Fibroblast of lung (primary cell): ENCODE measurements at places on chromosomes 3 and 15.

DNA sequence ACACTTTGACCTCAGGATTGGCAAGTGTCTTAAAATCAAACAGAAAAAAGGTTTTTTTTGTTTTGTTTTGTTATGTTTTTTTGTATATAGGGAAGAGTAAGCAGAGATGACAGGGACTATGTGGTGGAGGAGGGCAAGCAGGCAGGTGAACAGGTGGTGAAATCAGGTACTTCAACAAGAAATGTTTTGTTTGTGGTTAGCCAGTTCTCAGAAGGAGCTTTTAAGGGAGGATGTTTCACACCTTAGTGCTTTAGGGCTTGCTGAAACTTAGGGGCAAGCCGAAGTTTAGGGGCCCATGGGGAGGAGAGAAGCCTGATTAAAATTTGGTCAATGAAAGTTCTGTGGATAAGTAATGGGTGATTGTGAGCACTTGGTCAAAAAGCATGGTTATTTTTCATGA is 370.7 kb upstream of the SLCO3A1 start:
- DNase-seq, result no peak

DNA sequence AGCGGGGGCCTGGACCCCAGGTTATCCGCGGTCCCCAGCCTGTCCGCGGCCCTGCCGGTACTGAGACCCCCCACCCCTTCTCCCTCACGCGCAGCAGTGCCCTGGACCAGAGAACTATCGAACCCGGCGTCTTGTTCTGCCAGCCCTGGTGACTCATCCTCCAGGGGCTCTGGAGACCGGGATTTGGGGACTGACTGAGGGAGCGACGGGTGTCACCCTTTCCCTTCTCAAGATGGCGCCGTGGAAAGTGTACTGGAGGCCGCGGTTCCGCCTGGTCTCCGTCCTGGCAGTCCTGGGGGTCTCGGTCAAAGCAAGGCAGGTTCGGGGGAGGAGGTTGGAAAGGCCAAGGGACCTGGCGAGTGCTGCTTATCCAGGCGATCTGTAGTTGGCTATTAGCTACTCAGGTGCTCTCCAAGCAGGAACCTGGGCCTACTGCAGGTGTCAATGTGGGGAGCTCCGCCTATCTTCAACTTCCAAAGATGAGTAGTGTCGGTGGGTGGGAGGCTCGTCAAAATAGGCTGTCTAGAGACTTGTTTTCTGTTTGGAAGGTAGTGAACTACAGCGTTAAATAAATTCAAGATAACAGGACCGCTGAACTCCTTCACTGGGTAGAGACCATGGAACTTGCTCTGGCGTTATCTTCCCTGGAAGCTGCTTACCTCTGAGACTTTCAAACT is 790 bp downstream of the RAB5A start:
- DNase-seq, result peak; percentile 46

DNA sequence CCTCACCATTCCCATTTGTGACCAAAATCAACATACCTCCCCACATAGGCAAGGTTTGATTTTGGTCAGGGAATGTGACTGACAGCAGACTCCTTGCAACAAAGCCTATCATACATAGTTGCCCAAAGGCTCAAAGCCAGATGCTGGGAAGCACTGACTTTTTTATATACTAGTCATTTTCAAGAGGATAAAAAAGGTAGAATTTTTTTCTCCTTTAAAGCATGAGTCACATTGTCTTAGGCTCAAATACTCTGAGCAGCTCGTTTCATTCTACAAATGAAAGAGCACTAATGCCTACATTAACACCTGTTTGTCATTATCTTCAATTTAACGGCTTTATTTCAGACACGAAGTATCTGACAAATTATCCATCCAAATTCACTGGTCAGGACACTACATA is 36.2 kb downstream of the ICE2 start:
- DNase-seq, result no peak

DNA sequence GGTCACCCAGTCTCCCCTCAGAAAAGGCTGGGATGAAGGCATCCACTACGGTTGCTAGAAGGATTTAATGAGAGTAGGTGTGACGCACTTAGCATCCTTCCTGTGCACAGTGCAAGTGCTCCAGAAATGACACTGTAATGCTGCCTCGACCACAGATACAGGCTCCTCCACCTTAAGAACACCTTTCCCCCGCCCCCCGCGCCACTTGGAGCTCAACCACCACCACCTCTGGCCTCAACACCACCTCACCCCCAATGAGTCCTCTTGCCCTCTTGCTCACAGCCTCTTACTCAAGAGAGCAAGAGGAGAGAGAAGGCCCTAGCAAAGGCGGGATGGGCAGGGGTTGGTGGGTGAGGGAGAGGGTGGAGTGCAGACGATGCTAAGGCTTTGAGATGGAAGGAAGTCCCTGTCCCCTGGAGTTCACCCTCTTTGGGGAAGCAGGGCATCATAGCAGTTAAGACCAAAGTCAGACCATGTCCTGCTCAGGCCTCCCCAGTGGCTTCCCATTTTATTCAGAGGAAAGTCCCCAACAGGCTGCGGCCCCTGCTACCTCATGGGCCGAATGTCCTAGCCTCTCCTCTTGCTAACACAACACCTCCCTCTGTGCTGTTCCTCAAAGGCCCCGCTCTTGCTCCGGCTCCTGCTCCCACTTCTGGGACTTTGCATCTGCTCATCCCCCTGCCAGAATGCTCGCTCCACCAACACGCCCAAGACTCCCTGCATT is 8.3 kb downstream of the STARD5 start:
- no peak for DNase-seq

- no peak for DNase-seq
These were observed 114.2 kb downstream of the CNTN3 start for GRCh38 chr3:74500257-74500656.

DNA sequence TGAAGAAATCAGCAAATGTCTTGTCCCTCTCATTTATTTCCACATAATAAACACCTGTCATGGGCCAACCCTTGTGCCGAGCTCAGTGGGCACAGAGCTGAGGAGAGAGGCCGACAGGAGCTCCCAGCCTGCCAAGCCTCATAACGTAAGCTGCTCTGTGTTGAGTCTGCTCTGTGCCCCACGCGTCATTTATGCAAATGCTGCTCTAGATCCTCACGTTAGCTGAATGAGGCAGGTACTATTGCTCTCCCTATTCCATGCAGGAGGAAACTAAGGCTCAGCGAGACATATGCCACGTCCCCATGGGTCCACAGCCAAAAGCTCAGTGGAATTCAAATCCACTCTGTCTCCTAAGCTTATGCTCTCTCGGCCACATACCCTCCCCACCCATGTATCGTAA is 41.5 kb downstream of the EFCAB12 start:
- no peak for DNase-seq

DNA sequence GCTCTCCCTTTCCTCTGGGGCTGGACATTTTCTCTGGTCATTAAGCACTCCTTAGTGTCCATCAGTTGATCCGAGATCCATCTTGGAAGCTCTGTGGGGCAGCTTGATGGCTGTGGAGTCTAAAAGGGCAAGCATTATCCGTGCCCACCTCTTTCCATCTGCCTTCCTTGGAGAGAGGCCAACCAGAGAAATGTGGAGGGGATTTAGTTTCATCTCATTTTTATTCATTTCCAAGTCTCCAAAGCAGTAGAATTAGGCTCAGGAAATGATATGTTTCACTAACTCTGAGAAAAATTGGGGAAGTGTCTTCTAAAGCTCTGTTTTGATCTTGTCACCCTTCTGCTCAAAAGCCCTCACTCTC is 95.9 kb upstream of the KLHL25 start:
- no peak for DNase-seq

GRCh38 chr3:71456156-71456555 is 127.4 kb downstream of the FOXP1 start:
- peak; percentile 32 for DNase-seq

DNA sequence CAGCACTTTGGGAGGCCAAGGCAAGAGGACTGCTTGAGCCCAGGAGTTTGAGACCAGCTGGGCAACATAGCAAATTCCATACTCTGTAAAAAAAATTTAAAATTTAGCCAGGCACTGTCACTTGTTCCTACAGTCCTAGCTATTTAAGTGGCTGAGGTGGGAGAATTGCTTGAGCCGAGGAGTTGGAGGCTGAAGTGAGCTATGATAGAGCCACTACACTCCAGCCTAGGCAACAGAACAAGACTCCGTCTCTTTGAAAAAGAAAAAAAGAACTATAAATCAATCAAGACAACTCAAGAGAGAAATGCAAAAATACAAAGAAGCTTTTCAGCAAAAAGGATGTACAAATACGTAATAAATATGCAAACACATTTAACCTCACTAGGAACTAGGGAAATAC is 78.8 kb downstream of the TJP1 start:
- no peak for DNase-seq

DNA sequence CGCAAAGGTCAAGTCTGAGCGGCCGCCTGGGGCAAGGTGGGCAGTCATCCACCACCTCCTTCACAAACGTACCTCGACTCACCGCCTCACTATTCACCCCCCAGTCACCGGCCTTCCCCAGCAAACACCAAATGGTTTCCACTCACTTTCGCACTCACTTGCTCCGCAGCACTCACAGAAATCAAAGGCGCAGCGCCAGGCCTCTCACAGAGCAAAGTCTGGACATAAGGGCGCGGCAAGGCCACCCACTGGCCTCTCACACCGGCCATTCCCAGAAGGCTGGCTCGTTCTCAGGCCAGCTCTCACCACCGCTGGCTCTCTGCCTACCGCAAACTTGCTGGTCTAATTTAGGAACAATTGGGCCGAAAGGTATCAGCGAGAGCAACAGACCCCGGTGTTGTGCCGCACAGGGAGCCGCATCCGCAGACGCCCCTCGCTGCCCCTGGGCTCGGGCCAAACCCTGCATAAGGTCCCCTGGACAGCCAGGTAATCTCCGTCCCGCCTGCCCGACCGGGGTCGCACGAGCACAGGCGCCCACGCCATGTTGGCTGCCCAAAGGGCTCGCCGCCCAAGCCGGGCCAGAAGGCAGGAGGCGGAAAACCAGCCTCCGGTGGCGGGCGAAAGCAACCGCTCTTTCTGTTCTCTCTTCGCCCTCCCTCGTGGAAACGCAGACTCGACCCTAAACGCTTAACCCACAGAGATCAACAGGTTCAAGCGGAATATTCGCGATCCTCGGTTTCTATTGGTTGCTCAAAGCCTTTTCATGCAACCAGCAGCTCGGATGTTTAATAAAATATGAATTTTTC is 2.9 kb downstream of the SHOX2 start:
- DNase-seq, result no peak

DNA sequence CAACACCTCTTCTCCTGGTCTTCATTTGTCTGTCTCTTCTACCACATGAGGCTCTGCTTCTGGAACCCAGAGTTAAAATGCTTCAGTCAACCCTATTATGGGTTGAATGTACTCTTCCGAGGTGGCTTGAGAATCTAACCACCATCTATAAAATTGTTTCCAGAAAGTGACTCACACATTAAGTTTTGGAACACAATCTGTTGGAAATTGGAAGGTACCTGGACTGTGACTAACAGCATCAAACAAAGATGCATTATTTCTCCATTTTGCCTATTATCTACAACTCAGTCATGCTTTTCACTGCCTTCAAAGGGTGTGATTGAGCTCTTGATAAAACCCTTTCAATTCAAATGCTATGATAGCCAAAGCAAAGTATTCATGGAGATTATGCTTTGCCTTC is 499.0 kb upstream of the SEMA6D start:
- DNase-seq, result no peak

- DNase-seq, result no peak
These were observed 27.7 kb downstream of the CCDC13 start for GRCh38 chr3:42745291-42745745.

DNA sequence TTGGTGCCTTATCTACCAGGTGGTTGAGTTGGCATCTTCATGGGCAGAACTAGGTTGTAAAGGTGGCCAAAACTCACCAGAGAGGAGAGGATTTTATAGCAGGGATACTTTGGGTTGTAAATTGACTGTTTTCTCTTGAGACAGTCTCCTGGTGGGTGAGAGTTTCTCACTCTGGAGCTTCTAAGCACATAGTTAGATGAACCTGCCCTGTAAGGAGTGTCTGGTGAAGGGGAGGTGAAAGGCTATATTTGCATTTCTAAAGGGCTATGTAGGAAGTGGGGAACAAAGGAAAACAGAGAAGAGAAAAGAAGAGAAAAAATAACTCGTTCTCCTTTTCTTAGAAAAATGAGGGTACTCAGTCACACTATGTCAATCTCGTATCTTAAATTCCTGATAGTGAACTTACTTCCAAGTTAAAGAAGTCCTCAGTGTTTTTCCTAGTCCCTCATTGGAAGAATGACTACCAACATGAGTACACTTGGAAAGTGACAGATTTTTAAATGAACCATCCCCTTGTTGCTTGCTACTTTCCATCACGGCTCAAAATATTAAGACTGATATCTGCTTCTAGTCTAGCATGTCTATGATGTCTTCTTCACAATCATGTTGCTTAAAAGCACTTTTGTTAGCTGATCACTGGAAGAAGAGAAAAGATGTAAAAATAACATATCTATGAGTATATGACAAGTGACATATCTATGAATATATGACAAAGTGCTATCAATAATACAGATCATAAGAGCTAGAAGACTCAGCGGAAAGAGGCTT is 113.8 kb upstream of the P2RY1 start:
- no peak for DNase-seq

- no peak for DNase-seq
These were observed 174.0 kb downstream of the ERC2 start for GRCh38 chr3:56294286-56294685.

DNA sequence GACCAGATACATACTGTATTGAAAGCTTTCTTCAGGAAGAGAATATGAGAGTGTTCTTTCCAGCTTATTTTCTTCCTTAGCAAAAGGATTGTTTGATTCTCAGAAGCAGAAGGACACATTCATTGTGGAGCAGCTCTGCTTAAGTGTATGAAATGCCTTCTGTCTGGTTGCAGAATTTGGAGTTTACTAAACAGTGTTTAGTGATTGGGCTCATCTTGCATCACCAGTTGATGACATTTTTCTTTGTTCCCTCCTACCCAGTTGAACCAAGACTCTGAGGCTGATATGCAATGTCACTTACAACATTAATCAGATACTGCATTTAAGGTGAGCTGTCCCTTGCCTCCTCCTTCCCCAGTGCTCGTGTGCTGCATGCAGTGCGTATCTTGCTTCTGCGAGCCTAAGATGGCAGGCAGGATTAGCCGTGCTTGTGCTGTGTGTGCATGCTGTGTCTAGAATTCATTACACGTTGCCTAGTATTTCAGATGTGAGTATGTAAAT is 18.4 kb downstream of the ZBTB38 start:
- peak; percentile 93 for DNase-seq

GRCh38 chr15:98881526-98882520 is 125.8 kb downstream of the PGPEP1L start:
- peak; percentile 64 for DNase-seq

- peak; percentile 73 for DNase-seq
These were observed 35.2 kb downstream of the GLB1 start for GRCh38 chr3:33061782-33062181.

GRCh38 chr3:143977341-143978262 is 6.0 kb downstream of the DIPK2A start:
- DNase-seq, result peak; percentile 74

- no peak for DNase-seq
These were observed 1.3 kb upstream of the IL16 start for GRCh38 chr15:81195339-81195864.

GRCh38 chr3:30078736-30079135 is 527.7 kb upstream of the TGFBR2 start:
- DNase-seq, result no peak

GRCh38 chr3:37384117-37384516 is 209.7 kb upstream of the LRRFIP2 start:
- no peak for DNase-seq
